ENCODE measurements at places on chromosomes 3 and 15.

GRCh38 chr15:41061667-41062066 lies 54.4 kb downstream of the INO80 start:
- DNase-seq, result no peak

DNA sequence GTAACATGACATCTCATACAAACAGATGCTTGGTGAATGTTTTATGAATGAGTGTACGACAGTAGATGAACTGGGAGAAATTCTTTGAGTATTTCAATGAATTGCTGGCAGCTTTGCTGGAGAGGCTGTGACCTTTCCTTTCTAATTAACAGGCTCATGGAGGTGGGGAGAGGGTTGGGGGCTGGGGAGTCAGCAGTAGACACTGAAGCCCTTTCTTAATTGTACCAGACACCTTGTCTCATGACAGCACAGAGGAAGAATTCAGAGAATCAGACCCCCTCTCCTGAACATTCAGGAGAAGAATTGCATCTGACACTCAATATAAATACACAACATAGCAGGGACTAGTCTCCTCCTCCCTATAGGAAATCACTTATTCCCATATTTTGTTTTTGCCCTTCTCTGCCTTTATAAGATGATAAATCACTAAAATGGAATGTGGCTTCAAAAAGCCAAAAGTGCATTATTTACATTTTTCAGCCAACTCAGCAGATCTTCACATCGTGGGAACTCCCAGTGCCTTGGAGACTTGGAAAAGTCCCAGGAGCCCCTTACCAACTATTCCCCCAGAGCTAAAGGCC lies 66.2 kb upstream of the TPM1 start:
- DNase-seq, result no peak

GRCh38 chr3:114451051-114451451 lies 157.2 kb downstream of the TIGIT start:
- DNase-seq, result no peak

- no peak for DNase-seq
Measured at GRCh38 chr3:43405888-43406642, 119.7 kb downstream of the SNRK start.

DNA sequence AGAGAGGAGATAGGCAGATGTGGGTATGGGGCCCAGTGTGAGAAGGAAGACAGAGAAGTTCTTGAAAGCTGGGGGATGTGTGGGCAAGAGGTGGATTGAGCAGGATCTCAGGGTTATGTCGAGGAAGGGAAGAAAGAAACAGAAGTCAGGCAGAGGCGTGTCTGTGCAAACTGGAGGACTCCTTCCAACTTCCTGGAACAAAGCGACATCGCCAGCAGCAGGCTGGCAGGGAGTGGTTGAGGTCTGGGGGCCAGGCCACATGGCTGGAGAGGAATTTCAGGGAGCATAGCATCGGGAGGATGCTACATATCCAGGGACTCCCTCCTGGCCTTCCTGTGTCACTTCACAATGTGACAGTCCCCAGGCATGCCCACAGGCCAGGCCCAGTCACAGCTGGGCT lies 42.9 kb upstream of the MYZAP start:
- no peak for DNase-seq

- no peak for DNase-seq
Measured at GRCh38 chr15:68184616-68185480, 20.3 kb downstream of the CALML4 start.

DNA sequence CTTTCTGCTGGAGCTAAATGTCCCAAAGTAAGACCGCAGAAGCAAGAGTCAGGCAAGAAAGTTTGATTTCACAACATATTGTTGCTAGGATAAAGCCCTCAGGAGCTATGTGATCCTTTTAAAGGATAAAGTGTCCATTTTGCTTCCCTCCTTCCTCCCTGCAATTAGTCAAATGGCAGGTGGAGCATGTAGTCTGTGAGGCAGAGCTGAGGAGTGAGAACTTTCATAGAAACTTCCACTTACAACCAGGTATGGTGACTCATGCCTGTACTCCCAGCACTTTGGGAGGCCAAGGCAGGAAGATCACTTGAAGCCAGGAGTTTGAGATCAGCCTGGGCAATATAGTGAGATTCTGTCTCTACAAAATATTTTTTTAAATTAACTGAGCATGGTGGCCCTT lies 25.2 kb upstream of the RHCG start:
- DNase-seq, result no peak

- DNase-seq, result no peak
Measured at GRCh38 chr15:99058421-99058870, 46.4 kb upstream of the SYNM start.

GRCh38 chr3:175212896-175213295 lies 353.8 kb downstream of the NAALADL2 start:
- no peak for DNase-seq

DNA sequence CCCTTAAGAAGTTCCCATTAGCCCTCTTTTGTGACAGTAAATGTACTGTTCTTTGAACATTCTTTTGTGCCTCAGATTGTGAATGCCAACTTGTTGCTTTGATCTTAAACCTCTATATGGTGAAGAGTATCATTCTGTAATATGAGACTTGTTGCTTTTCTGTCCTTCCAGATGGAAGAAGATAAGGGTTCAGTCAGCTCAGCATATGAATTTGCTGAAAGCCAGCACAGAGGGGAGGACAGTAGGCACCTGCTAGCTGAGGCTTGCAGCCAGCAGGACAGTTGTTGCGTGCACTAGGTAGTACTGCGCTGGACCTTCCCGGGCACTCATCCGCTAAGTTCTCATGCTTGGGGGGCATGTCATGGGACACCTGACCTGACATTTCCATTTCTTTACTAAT lies 74.7 kb downstream of the DCUN1D1 start:
- no peak for DNase-seq
